Stimulated activated CD4-positive, alpha-beta T cell treated with anti-CD3 and anti-CD28 coated beads, TNF-alpha, amount 100 ng/mL, for 4 hours (primary cell): ENCODE measurements at places on chromosomes 4 and X.

DNA sequence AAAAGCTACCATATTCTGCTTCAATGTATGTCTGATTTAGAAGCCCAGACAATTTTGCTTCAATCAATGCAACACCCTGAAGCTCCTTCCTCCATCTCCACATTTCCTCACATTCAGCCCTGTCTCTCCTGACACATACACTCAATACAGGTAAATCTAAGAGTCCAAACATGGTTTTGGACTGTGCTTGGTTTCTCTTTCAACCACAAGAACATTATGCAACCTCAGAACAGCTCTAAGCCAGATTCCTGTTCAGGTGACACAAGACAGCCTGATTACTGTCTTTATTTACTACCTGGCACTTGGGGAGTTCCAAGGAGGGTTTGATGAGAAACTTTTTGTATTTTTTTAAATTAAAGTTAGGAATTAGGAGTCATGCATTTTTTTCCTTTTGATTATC is 307.5 kb upstream of the SLIT2 start:
- no peak for DNase-seq

DNA sequence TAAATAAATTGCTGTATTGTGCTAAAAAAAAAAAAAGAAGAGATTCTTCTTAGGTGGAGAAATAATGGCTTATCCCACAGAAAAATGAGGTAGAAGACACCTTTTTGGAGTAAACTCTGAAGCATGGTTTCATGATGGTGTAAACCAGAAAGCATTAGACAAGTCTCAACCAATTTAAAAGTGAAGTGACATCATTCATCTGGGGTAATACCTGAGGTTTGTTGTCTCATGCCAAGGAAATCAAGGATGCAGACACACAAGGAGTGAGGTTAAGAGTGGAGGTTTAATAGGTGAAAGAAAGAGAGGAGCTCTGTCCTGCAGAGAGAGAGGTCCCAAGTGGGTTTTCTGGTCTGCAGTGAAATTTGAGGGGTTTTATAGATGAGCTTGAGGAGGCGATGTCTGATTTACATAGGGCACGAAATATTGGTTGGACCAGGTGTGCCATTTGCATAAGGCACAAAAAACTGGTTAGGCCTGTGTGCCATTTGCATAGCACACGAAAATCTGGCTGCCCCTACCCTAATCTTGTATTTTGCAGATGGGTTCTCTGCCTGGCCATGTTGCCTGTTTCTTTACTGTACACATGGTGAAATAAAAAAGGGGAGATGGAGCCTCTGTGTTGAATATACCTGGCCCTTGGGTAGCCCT is 25.0 kb upstream of the CWH43 start:
- no peak for DNase-seq

GRCh38 chr4:110616238-110617074 is 6.4 kb downstream of the PITX2 start:
- no peak for DNase-seq

DNA sequence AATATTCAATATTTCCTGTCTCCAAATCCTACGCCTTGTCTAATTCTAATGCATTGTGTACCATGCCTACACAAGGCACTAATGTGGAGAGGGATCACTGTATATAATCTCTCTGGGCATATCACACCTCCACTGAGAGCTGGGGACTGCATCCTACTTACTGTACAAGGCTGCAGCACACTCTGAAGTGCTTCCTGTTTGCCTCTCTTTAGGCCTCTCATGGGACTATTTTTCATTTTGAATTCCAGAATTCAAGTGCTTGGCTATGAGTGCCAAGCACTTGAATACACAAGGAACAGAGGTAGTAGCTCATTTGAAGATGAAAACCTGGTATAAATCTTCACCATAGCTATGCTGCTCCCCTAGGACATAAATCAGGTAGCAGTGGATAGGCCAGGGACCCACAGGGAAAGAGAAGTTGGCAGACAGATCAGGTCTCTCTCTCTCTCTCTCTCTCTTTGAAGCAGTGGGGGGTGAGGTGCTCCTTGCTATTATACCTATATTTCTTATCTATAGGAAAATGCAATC is 229.7 kb upstream of the MBNL3 start:
- DNase-seq: no peak

- DNase-seq: no peak
These were observed 196.3 kb downstream of the FBXW7 start for GRCh38 chr4:152339576-152339975.

- DNase-seq: no peak
These were observed 21.2 kb downstream of the RS1 start for GRCh38 chrX:18650662-18651061.

GRCh38 chr4:140969296-140969695 is 164.0 kb downstream of the RNF150 start:
- DNase-seq: no peak

- no peak for DNase-seq
These were observed 65.6 kb downstream of the MID1 start for GRCh38 chrX:10554612-10555270.

GRCh38 chr4:41887821-41888686 is 47.2 kb upstream of the TMEM33 start:
- DNase-seq: no peak

- no peak for DNase-seq
These were observed 35.9 kb upstream of the TAPT1 start for GRCh38 chr4:16262188-16262587.

DNA sequence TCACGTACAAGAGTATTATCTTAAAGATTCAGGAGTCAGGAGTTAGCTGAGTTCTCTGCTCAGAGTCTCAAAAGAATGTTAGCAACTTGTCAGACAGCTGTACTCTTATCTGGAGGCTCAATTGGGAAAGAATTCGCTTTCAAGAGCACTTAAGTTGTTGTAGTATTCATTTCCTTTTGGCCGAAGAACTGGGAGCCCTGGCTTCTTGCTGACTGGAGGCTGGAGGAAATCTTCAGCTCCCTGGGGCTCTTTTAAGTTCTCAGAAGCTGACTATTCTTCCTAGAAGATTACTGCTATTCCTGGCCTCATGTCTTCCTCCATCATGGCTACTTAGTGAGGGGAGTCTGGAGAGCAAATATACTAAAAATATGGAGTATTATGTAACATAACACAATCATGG is 587.2 kb downstream of the EPHA5 start:
- no peak for DNase-seq

- no peak for DNase-seq
These were observed 815.1 kb upstream of the POU3F4 start for GRCh38 chrX:82692991-82693390.

GRCh38 chr4:173752610-173753230 is 222.7 kb upstream of the HAND2 start:
- no peak for DNase-seq

DNA sequence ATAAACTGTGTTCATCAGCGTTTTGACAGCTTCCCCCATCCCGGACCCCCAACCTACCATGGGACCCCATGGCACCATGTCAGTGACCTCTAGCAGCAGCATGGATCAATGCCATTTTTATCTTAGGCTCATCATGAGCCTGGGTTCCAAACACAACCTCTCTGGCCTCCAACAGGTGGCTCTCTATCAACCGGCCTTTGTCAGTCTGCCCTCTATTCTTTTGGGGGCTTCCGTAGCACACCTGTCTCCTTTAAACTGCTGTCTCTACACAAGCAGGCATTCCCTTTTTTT is 721 bp upstream of the TMEM150C start:
- DNase-seq: no peak

GRCh38 chr4:169774466-169775445 is 17.0 kb upstream of the HPF1 start:
- DNase-seq: no peak

- DNase-seq: no peak
These were observed 120.3 kb upstream of the AFF2 start for GRCh38 chrX:148380107-148380506.

- DNase-seq: no peak
These were observed 9.3 kb downstream of the TKTL1 start for GRCh38 chrX:154304846-154305245.

DNA sequence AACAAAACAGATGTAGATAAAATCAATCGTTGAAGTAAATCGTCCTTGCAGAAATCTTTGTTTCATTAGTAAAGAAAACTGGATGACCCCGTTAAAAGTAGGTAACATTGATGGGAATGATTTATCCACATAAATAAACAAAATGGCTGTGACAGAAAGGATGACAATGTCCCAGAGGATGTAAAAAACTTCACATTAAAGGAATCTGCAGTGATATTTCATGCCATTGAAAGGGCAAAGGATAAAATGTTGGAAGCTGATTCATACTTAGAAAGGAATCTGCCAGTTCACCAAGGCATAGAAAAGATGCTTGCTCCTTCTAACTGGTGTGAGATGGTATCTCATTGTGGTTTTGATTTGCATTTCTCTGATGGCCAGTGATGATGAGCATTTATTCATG is 24.2 kb upstream of the EPGN start:
- DNase-seq: no peak
